ENCODE measurements at places on chromosomes 6 and 20.
A peak's percentile ranks its signal among the peaks of the same experiment; 100 is the strongest.

- DNase-seq: no peak
Measured at GRCh38 chr6:3419624-3420272, 37.1 kb downstream of the SLC22A23 start.

GRCh38 chr6:49001856-49002541 is 461.1 kb downstream of the MMUT start:
- DNase-seq: no peak

DNA sequence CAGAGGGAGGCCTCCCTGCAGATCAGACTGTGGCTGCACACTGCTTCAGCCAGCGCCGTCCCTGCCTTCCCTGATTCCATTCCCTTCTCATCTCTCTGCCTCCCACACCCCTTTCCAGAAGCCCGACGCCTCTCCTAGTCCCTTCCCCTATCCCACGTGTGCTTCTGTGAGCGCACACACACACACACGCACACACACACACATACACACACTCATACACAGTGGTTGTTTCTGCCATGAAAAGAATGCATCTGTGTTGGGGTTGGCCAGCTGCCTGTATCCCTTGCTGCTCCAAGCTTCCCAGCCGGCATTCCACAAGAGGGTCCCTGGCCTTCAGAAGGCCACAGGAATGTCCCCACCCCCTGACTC is 51.7 kb downstream of the MOCS1 start:
- peak; percentile 91 for DNase-seq

GRCh38 chr20:49259284-49259683 is 18.6 kb downstream of the ZNFX1 start:
- no peak for DNase-seq

- DNase-seq: no peak
Measured at GRCh38 chr6:32752580-32752979, 10.8 kb downstream of the HLA-DQB2 start.

Data from SJCRH30 (cell line).